Stimulated activated CD4-positive, alpha-beta T cell treated with anti-CD3 and anti-CD28 coated beads, TNF-alpha, amount 100 ng/mL, for 4 hours (primary cell): ENCODE measurements at places on chromosomes 7 and 10.

- no peak for DNase-seq
Observed at GRCh38 chr10:5490032-5490431, 9.3 kb downstream of the CALML5 start.

DNA sequence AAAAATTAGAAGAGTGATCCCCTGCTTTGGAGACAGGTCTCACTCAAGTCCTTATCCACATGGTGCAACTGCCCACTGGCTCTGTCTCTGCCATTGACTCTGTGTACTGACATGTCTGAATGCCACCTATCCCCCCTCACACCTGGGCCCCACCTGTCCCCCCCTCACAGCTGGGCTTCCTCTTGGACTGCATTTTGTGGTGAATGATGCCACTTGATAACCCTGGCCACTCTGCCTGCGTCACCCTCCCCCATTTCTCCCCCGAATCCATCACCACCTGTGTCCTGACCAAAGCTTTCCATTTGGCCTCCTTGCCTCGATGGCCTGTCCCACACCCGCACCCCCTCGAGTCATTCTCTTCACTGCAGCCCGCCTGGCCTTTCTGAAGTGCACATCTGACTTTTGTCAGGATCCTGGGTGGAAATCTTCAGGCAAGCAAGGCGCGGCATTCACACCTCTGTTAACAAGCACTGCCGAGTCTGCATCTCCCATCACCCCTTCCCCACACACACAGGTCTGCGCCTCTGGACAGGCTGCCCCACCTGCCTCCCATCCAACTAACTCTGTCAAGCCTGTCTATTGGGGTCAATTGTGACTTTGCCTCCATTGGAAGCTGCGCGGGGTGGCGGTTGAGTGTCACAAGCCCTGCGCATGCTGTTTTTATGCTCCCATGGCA is 175.3 kb upstream of the KLF14 start:
- DNase-seq, result no peak

DNA sequence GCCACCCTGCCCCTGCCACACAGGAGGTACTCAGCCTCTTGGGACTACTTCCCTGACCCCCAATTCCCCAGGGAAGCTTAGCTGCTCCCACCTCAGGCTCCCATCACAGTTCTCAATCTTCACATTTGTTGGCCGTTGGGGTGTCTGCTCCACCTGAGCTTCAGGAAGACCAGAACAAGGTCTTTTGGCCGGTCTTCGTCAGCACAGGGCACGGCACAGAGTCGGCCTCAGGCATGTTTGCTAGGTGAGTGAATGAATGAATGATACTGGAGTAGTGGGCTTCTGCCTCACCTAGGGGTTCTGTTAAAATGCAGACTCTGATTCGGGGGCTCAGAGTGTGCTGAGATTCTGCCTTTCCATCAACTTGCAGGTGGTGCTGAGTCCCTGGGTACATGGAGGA is 20.3 kb downstream of the GPRIN2 start:
- DNase-seq, result no peak

DNA sequence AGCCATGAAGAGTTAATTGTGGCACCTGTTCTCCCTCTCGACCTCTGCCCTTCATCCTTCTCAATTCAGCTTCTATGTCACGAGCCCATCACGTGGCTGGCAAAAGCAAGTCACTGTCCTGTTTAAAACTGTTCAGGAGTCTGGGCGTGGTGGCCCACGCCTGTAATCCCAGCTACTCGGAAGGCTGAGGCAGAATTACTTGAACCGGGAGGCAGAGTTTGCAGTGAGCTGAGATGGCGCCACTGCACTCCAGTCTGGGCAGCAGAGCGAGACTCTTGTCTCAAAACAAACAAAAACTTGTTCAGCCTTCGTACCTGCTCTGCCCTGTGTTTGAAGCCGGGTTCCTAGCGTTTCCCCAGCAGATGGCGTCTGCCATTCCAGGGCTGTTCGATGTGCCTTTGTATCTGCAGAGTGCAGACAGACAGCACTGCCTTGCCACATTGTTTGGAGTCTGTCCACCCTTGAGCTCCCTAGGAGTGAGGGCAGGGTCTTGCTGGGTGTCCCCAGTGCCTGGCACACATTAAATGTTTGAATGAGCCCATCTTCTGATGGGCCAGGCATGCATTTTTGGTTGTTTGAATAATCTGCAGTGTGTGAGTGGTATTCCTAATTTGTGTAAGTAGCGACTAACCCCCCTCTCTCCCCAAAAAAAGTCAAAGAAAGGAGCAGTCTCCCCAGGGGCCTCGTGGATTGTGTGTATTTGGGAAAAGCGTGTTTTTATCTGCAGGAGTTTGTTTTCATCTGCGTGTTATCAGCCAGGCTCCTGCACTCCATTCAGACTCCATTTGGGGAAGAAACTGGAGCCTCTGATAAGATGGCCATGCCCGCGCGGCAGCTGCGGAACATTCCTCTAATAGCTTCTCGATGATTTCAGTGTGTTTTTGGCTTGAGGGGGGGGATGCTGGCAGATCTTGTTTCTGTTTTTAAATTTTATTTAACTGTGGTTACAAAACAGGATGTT is 61.2 kb downstream of the DNAJB6 start:
- no peak for DNase-seq

GRCh38 chr10:5496261-5497250 is 2.8 kb downstream of the CALML5 start:
- no peak for DNase-seq

DNA sequence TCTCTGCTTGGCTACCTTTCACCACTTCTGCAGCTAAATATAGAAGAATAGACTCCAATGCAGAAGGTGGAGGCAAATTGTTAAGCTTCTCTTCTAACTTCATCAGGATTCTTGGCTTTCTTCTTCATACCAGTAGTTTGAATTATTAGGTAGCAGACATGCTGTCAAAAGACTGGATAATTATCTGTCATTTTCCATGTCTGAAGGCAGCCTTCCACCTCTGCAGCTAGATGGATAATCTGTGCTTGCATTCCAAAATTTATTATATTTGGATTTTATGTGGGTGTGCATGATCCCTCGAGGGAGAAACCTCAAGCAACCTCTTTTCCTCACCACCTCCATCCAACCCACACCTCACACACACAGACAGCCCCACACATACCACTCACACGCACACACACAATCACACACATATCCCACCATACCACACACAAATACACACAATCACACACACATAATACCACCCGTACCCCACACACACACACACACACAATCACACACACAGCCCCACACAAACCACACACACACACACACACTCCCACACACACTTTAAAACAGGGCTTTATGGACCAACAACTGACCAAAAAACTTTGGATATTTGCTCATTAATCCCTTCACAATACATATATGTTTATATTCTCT is 145.0 kb downstream of the C7orf25 start:
- no peak for DNase-seq

DNA sequence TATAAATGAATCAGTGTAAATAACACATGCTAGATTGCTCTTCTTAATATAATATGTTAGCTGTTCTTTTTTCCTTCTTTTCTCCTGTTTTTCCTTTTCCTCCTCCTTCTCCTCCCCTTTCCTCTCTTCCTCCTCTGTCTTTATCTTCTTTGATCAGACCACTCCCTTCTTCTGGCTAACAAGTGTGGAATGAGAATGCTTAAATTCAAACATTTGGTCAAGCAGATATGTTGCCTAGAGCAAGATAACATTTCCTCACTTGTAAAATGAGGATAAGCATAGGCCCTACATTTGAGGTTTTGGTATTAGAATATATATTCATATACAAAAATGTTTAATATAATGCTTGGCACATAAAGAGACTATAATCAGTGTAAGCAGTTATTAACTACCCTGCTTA is 299.1 kb downstream of the PCDH15 start:
- DNase-seq, result no peak

DNA sequence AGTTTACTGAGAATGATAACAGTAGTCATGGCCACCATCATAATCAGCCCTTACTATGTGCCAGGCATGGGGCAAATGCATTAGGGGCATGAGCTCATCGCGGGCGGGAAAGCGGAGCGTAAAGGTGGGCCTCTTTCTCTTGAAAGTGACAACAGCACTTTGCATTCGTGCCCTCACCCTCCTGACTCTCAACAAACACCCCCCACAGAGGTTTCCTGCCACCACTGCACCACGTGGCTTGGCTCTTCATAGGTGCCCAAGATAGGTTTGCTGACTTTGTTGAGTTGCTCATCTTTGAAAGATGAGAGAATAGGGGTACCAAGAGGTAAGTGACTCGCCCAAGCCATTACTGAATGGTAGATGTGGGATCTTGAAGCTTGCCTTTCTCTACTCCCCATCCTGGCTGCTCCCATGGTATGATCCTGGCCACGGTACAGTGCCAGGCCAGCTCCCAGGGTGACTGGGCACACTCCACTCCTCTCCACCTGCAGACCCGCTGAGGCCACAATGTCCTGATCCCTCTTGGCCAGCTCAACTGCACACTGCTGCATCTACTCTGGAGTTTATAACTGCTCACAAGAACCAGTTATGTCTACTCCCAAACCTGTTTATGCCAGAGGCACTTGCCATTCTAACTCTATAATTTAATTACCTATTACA is 26.0 kb downstream of the SLIT1 start:
- no peak for DNase-seq

- no peak for DNase-seq
Observed at GRCh38 chr10:125054669-125055268, 105.6 kb downstream of the CTBP2 start.

DNA sequence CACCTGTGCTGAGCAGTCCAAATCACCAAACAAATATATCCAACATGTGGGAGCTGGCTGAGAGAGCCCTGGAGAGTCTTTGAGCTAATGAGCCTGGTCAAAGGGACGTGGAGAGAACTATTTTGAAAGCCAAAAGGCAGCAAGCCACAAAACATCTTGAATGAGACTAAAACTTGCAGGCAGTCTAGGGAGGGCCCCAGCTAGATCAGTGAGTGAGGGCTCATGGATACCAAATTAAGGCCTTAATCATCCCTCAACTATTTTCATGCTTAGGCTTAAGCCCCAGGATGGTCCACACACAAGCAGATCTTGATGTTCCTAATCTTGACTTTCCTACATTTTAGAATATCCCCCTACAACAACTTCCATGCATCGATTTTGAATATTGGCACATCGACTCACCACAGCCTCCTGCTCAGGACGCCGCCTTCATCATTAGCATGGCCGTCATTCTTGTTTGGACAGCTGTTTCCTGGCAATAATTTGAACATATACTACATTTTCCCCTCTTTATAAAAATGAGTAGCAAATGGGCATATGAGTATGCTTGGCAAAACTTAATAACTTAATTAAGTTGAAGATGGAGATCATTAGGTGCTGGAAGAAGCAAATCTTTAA is 86.9 kb upstream of the ADAM12 start:
- DNase-seq, result no peak

GRCh38 chr10:77160679-77161078 is 476.9 kb downstream of the KCNMA1 start:
- no peak for DNase-seq

- DNase-seq, result no peak
Observed at GRCh38 chr7:3835109-3835508, 534.1 kb downstream of the SDK1 start.

DNA sequence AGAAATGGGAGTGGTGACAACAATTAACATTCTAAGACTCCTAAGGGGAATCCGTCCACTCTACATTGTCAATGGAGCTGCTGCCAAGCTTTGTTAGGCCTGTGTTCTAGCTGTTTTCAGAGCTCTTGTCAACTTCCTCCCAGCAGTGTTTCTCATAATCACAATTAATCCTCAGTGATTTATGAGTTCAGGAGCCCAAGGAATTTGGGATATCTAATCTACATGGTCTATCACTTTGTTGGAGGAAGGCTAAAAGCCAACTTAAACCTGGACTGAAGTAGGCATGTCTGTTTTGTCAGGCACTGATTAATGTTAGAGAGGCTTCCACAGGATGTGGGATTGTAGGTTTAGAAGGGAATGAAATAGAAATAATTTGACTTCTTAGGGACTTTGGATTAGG is 10.2 kb upstream of the OR2F2 start:
- DNase-seq, result no peak

GRCh38 chr7:68998136-68998535 is 600.1 kb upstream of the AUTS2 start:
- no peak for DNase-seq

DNA sequence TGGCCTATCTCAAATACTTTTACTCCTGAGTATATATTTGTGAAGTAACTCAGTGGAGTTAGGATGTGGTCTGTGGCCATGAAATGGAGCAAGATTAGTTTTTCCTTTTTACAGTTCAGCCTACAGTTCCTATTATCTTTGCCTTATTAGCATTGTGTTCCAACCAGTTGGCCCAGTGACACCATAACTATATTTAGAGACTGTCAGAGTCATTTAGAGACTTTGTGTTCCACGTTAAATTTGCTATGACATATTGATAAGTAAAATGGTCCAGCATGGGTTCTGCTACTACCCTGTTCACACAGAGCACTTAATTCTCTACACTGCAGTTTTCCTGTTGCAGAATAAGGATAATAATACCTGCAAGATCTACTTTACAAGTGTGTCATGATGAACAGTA is 68.3 kb upstream of the RAB11FIP2 start:
- no peak for DNase-seq

DNA sequence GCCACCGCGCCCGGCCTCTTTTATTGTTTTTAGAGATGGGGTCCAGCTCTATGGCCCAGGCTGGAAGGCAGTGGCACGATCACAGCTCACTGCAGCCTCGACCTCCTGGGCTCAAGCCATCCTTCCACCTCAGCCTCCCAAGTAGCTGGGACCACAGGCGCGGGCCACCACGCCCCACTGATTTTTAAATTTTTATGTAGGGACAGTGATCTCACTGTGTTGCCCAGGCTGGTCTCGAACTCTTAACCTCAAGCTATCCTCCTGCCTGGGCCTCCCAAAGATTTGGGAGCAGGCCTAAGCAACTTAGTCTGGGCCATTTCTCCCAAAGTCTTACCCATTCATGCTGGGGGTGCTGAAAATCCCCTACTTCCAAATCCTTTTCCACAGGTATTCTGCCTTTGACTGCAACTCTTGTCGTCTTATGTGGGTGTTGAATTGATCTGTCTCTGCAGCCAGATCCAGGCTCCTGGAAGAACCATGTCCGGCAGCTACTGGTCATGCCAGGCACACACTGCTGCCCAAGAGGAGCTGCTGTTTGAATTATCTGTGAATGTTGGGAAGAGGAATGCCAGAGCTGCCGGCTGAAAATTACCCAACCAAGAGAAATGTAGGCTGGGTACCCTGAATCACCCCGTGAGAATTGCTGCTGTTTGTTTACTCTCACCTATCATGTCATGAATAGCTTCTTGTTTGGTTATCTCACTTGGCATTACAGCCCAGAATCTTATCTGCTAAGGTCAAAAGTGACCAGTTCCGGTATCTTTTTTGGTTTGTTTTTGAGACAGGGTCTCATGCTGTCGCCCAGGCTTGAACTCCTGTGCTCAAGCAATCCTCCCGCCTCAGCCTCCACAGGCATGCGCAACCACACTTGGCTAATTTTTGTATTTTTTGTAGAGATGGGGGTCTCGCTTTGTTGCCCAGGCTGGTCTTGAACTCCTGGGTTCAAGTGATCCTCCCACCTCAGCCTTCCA is 1.1 kb downstream of the ZDHHC4 start:
- no peak for DNase-seq

GRCh38 chr7:127959770-127960169 is 71.5 kb downstream of the LRRC4 start:
- DNase-seq, result no peak
